Kidney (tissue), 22 donors: ENCODE measurements at places on chromosomes 5 and 9. TPM values are rescaled to one million over a fixed set of nuclear protein-coding genes. Genes with fewer than 3 reads are reported as not detected.

DAB2 gene
- total RNA-seq = 199 TPM

PCDHA11 gene
- 2.0 TPM for total RNA-seq

PCDHGB5 gene
- total RNA-seq = 12.3 TPM

RLN1 gene
- total RNA-seq = 0.57 TPM

SMIM3 gene
- 23.9 TPM for total RNA-seq

BTNL3 gene
- total RNA-seq = not detected

PRDM9 gene
- total RNA-seq = not detected

SAPCD2 gene
- 2.3 TPM for total RNA-seq

RUSC2 gene
- total RNA-seq = 27.3 TPM

GRM6 gene
- not detected for total RNA-seq

RBM18 gene
- 18.5 TPM for total RNA-seq

DNA sequence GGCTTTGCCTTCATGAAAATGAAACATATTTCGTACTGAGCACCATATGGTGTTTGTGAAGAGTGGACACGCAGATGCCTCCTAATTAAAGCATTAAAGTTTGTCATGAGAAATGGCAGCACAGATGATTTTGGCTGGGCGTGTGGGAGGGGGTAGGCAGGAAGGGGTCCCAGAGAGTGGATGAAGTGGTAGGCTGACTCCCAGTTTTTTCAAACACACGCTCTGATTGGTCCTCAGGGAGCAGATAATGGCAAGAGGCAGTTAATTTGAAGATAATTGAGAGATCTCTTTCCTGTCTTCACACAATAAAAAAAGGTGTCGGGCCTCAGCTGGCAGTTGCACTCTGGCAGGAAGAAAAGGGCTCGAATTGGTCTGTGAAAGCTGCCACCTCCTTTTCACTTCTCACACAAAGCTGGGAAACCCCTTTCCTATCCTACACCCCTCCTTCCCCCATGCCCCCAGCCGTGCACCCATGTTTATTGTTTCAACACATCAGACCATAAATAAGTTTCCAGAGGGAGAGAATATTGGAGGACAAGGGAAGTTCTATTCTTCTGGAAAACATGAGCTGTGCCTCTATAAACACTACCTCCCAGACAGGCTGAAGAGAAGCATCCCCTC is 429.6 kb downstream of the ARHGEF28 start:
- H3K4me3 ChIP-seq = no peak overlapping the region
- no peak overlapping the region for H3K27ac ChIP-seq
- peak; percentile 31 for DNase-seq
- no peaks in the 10 kb centered on the region for H3K36me3 ChIP-seq
- H3K27me3 ChIP-seq = no peaks in the 10 kb centered on the region
- H3K4me1 ChIP-seq = no peaks in the 10 kb centered on the region

DNA sequence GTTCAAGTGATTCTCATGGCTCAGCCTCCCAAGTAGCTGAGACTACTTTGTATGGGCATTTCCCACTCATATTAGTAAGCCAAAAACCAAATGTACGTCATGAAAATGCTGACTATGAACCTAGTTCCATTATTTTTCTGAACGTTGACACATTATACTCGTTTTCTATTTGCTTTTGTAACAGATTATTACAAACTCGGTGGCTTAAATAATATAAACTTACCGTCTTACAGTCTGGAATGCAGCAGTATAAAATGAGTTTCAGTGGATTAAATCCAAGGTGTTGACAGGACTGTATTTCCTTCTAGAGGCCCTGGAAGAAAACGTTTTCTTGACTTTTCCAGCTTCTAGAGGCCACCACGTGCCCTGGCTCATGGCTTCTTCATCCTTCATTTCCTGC is 517.0 kb downstream of the GADD45G start:
- H3K27me3 ChIP-seq = no peaks in the 10 kb centered on the region
- H3K27ac ChIP-seq = no peak overlapping the region
- no peak overlapping the region for H3K4me3 ChIP-seq
- no peaks in the 10 kb centered on the region for H3K36me3 ChIP-seq
- no peaks in the 10 kb centered on the region for H3K4me1 ChIP-seq
- DNase-seq = no peak

DNA sequence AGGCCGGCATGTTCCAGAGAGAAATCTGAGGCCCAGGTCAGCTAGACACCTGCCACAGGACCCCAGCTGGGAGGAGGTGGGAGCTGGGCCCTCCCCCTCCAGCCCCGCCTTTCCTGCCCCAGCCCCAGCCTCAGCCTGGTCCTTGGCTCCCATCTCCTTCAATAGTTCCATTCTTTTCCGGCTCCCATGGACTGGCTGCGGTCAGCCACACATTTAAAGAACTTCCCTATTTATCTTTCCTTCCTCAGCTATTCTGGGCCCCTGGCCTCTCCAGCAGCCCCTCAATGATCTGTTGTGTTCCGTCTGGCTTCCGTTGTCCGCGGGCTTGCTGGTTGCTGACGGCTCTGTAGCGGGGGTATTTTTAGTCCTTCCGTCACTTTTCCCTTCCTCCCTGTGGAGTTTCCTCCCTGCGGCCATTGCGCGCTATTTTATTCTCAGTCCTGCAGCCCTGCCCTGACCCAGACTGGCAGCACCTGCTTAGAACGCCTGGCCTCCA is 73.8 kb downstream of the AMBP start:
- DNase-seq = peak; percentile 53
- no peaks in the 10 kb centered on the region for H3K27me3 ChIP-seq
- H3K36me3 ChIP-seq = peaks cover 7% of the 10 kb centered on the region
- H3K4me3 ChIP-seq = no peak overlapping the region
- peaks cover 12% of the 10 kb centered on the region for H3K4me1 ChIP-seq

DNA sequence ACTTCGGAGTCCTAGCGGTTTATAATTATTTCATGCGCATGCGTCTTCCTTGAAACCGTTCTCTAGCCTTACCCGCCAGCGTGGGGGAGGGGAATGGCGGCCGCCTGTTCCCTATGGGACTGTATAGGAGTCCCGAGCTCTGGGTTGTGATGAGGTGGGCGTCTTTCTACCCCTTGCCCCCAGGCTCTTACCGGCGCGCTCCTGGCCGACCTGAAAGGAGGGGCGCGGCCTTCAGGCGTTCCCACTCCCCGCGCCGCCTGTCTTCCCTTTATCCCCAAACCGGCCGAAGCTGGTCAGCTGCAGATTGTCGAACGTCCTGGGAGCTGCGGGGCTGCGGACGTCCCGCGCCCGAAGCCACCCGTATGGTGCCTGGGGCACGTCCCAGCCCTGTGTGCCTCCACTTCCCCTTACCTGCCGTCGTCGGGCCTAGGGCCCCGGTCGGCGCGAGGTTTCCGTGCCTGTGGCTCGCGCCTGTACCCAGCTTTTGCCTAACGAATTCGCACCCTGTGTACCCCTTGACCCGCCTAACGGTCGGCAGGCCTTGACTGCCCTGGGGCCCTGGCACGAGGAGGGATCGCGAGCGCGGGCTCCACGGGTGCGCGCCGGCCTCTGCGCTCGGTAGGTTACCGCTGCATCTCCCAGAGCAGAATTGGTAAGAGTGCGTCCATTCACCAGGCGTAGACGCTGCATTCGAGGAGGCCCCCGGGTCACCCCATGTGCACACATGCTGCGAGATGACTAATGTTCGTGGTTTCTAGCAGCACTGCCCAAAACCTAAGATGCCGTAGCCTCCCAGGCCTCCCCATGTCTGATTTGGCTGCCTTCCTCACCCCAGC is 653 bp upstream of the HNRNPH1 start:
- no peak for DNase-seq
- H3K36me3 ChIP-seq = peaks cover 27% of the 10 kb centered on the region
- no peaks in the 10 kb centered on the region for H3K27me3 ChIP-seq
- H3K4me3 ChIP-seq = peak overlapping the region; percentile 74
- peak overlapping the region; percentile 96 for H3K27ac ChIP-seq

- no peaks in the 10 kb centered on the region for H3K4me1 ChIP-seq
- peak overlapping the region; percentile 51 for H3K4me3 ChIP-seq
- no peak for DNase-seq
Observed at GRCh38 chr5:59645380-59645779, 248.1 kb downstream of the PDE4D start.

GRCh38 chr5:1412621-1413020 is 32.6 kb downstream of the SLC6A3 start:
- no peaks in the 10 kb centered on the region for H3K27me3 ChIP-seq
- no peaks in the 10 kb centered on the region for H3K4me1 ChIP-seq
- H3K27ac ChIP-seq = no peak overlapping the region
- no peak overlapping the region for H3K4me3 ChIP-seq

GRCh38 chr9:91008568-91008967 is 206.9 kb downstream of the SYK start:
- no peaks in the 10 kb centered on the region for H3K4me1 ChIP-seq
- DNase-seq = no peak
- H3K4me3 ChIP-seq = no peak overlapping the region
- no peaks in the 10 kb centered on the region for H3K36me3 ChIP-seq
- no peaks in the 10 kb centered on the region for H3K27me3 ChIP-seq

DNA sequence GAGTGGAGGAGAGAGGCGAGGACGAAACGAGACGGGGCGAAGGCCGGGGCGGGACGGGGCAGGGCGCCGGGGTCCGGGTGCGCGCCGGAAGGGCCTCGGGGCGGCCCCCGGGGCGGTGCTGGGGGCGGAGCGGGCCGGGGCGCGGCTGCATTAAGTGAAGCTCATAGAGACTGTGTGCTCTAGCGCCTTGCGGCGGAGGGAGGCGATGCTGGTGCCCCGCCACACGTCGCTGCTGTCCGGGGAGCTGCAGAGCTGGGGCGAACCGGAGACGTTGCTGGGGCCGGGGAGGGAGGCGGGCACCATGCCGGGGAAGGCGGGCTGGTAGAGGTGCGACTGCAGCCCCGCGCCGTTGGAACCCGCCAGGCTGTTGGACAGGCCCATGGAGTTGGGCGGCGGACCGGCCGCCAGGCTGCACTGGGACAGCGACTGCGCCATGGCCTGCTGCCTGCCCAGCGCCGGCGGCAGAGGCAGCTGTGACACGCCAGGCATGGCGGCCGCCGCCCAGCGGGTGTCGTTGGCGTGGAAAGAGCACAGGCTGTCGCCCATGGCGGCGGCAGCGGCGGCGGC is 8.3 kb downstream of the OTP start:
- H3K4me3 ChIP-seq = peak overlapping the region; percentile 26
- no peaks in the 10 kb centered on the region for H3K36me3 ChIP-seq
- no peaks in the 10 kb centered on the region for H3K4me1 ChIP-seq
- peak; percentile 82 for DNase-seq
- no peak overlapping the region for H3K27ac ChIP-seq

- H3K4me1 ChIP-seq = no peaks in the 10 kb centered on the region
- H3K27ac ChIP-seq = no peak overlapping the region
- no peak for DNase-seq
- H3K36me3 ChIP-seq = no peaks in the 10 kb centered on the region
- H3K27me3 ChIP-seq = no peaks in the 10 kb centered on the region
- no peak overlapping the region for H3K4me3 ChIP-seq
Observed at GRCh38 chr9:38434853-38435252, 10.6 kb upstream of the IGFBPL1 start.

- DNase-seq = no peak
- no peaks in the 10 kb centered on the region for H3K4me1 ChIP-seq
- H3K27me3 ChIP-seq = no peaks in the 10 kb centered on the region
- no peaks in the 10 kb centered on the region for H3K36me3 ChIP-seq
- H3K27ac ChIP-seq = no peak overlapping the region
Observed at GRCh38 chr5:164358531-164359259, 853.3 kb downstream of the MAT2B start.

DNA sequence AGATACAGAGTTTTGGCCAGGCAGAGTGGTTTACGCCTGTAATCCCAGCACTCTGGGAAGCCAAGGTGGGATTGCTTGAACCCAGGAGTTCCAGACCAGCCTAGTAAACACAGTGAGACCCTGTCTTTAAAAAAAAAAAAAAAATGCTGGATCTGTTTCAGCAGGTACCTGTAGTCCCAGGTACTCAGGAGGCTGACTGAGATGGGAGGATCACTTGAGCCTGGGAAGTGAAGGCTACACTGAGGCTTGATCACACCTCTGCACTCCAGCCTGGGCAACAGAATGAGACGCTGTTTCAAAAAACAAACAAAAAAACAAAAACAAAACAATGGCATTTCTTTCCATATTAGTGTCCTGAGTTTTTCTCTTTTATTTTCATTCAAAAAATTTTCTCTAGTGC is 19.0 kb downstream of the UNC13B start:
- no peaks in the 10 kb centered on the region for H3K4me1 ChIP-seq
- H3K36me3 ChIP-seq = no peaks in the 10 kb centered on the region
- H3K27ac ChIP-seq = no peak overlapping the region
- H3K4me3 ChIP-seq = no peak overlapping the region

- no peaks in the 10 kb centered on the region for H3K27me3 ChIP-seq
- no peaks in the 10 kb centered on the region for H3K4me1 ChIP-seq
- no peak overlapping the region for H3K4me3 ChIP-seq
- H3K36me3 ChIP-seq = no peaks in the 10 kb centered on the region
- DNase-seq = no peak
Observed at GRCh38 chr5:80008995-80009765, 18.1 kb upstream of the MTX3 start.

DNA sequence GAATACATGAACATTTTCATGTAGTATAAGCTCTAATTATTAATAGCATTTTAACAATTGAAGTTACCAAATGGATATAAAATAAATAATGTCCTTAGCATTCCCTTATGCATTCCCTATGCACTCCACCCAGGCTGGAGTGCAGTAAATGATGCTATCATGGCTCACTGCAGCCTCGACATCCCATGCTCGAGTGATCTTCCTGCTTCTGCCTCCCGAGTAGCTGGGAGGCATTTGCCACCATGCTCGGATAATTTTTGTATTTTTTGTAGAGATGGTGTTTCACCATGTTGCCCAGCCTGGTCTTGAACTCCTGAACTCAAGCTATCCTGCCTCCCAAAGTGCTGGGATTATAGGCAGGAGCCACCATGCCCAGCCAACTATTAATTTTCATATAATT is 184.0 kb downstream of the PBX3 start:
- H3K4me3 ChIP-seq = no peak overlapping the region
- H3K4me1 ChIP-seq = no peaks in the 10 kb centered on the region
- no peak for DNase-seq
- H3K27me3 ChIP-seq = no peaks in the 10 kb centered on the region

- H3K4me1 ChIP-seq = no peaks in the 10 kb centered on the region
- no peaks in the 10 kb centered on the region for H3K36me3 ChIP-seq
- no peak overlapping the region for H3K4me3 ChIP-seq
- H3K27me3 ChIP-seq = no peaks in the 10 kb centered on the region
- no peak for DNase-seq
Observed at GRCh38 chr5:95130941-95131340, 154.0 kb downstream of the MCTP1 start.

DNA sequence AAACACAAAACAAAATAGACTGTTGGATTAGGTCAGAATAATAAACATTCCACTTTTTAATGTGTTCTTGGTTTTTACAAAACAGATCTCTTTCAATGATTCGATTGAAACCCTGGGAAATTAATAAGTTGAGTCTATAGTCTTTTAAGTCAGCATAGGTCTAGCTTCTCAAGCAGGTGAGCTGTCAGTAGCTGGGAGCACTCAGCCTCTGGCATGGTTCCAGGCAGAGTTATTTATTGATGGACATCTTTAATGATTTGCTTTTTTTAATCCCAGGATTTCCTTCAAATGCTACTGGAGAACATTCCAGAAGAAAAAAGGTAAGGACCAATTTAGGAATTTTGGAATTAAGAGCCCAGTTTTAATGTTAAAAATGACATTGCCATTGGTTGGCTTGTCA is 241.0 kb downstream of the AOPEP start:
- peak; percentile 67 for DNase-seq
- no peaks in the 10 kb centered on the region for H3K27me3 ChIP-seq
- peak overlapping the region; percentile 91 for H3K27ac ChIP-seq
- H3K36me3 ChIP-seq = no peaks in the 10 kb centered on the region
- H3K4me3 ChIP-seq = no peak overlapping the region

- no peaks in the 10 kb centered on the region for H3K4me1 ChIP-seq
- DNase-seq = no peak
- no peak overlapping the region for H3K4me3 ChIP-seq
- no peaks in the 10 kb centered on the region for H3K36me3 ChIP-seq
Observed at GRCh38 chr5:148858547-148858946, 32.1 kb downstream of the ADRB2 start.
